ENCODE measurements at places on chromosomes 11 and 22.

DNA sequence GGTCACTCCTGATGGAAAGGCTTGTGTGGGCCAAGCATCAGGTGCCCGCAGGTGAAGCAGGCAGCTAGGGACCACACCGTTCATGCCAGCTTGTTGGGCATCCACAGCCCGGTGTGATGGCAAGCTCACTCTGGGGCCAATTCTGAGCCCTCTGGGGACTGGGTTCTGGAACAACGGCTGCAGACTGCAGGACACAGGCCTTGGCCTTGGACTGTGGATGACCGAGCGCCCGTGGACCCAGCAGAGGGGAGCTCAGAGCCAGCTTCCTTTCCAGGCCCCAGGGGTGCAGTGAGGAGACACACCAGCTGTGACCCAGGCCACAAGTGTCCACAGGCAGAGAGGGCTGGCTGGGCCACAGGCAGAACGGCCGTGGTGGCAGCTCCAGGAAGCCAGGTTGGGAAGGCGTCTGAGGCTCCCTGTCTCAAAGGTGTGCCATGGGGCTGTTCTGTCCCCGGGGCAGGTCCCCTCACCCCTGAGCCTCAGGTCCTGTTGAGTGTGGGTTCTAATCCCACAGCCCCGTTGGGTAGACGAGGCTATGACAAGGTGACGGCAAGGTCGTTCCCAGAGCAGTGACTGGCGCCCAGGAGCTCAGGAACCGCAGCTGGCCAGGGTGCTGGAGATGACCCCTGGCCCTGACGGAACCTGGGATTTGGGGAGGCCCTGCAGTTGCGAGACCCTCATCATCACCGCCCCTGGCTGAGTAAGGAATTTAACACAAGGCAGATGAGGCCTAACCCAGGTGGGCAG, 1079.4 kb downstream of the BRD1 start:
- DNase-seq, result no peak

DNA sequence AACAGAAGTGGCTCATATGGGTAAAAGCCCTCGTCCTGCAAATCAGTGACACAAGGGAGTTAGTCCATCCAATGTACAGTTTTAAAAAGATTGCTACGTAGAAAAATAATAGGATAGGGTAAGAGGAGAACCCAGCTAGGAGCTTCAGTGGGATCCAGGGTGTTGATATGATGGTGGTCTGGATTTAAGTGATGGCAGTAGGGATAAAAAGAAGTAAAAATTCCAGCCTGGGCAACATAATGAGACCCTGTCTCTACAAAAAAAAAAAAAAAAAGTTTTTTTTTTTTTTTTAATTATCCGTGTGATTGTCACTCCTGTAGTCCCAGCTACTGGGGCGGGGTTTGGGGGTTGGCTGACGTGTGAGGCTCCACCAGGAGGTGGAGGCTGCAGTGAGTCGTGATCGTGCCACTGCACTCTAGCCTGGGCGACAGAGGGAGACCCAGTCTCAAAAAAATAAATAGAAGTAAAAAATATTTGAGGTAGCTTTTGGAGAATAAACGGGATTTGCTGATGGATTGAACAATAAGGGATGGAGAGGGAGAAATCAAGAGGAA, 7.0 kb upstream of the L3MBTL2 start:
- DNase-seq, result no peak

DNA sequence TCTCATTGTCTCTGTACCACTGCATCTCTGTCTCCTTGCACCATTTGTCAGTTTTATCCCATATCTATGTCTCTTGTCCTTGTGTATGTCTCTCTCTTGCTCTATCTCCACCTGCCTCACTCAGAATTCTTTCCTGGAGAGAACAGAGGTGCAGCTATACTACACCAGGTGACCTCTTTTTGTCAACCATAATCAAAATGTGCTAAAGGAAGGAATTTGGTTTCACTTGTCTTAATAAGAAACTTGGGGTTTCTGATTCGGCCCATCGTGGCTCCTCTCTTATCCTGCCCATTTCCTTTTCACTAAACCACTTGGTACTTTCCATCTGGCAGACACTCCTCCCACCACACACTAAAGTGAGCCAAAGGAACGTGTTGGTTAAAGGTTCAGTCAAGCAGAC, 2.0 kb upstream of the C11orf42 start:
- DNase-seq, result no peak

DNA sequence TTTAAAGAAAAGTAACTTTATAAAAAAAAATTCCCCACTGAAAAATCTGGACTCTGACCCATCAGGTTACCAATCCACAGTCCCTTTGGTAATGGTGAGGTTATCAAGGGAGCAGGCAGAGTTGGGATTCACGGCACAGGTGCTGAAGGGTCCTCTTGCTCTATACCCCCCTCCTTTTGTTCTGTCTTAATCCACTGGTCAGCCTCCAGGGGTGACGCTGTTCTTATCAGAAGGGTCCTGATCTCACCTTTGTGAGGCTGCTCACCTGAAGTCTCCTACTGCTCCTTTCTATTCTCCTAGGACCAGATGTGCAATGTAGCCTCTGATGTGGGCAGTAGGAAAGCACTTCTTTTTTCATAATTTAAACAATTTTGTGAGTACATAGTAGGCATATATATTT, 80.6 kb upstream of the E2F8 start:
- no peak for DNase-seq

- DNase-seq, result no peak
These were observed 22.9 kb upstream of the IGSF22 start for GRCh38 chr11:18748766-18749365.

DNA sequence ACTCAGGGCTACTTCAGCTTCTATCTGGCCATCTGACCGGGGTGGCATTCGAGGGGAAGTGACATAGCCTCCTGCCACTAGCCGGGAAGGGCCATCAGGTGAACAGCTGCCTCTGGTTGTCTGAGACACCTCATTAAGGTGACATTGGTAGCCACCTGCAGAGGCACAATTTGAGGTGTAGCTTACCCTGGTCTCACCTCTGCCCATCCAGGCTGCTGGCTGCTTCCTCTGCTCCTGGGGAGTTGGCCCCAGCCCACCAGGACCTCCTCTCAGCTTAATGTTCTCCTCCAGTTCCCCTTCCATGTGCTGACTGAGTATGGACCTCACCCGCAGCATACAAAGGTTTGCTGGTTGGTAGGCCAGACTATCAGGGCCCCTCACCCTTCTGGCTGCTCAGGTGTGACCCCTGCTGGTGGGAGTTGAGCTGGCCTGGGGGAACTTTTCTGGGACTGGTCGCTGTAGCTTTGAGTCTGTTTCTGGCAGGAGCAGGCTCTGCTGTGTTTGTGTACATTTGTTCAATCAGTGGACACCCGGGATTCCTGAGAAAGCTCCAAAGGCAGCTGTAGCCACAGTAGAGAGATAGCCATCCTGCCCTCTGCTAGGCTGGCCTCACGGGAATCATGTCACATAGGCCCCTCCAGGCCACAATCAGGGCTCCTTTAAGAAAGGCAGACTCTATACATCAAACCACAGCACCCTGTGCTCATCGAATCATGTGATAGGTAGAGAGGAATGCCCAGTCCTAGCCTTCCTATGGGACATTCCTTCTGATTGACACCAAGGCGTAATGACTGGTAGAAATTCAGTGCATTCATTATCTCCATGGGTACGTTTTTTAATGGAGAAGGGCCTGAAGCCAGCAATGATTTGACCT, 295.1 kb upstream of the PLET1 start:
- no peak for DNase-seq

DNA sequence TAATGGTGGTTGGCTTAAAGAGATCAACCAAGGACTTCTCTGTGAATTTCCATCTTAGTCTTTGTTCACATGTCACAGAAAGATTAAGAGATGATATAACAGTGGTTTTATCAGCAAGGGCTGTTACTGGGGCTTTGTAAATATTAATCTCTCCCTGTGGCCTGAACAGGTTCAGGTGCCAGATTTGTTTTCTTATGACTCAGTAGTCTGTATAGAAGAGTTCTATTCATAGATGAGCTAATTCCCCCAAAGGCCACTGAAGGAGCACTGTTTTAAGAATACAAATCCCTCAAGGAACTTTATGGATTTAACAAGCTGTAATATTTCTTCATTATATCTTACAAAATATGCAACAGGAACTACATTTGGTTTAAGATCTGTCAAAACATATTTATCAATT, 50.4 kb downstream of the TCP11L1 start:
- peak; percentile 1 for DNase-seq
